Ureter (tissue), 1 donor: ENCODE measurements at places on chromosomes 4 and X.

DNA sequence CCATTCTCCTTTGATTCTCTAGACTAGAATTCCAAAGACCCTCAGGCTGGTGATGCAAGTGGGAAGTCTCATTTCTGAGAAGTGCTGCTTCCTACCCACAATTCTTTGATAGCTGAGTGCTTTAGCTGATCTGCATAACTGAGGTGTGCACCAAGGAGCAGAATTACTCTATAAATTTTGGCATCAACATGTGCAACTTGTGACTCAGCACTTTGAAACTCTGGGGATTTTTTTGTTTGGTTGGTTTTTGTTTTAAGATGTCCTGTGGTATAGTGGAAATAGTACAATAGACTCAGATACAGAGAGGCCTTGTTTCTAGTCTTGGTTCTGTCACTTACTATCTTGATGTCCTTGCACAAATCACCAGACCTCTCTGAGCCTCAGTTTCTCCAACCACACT, 148.4 kb downstream of the AR start:
- no peak for DNase-seq

GRCh38 chr4:4869731-4870571, 10.5 kb downstream of the MSX1 start:
- no peak for DNase-seq

DNA sequence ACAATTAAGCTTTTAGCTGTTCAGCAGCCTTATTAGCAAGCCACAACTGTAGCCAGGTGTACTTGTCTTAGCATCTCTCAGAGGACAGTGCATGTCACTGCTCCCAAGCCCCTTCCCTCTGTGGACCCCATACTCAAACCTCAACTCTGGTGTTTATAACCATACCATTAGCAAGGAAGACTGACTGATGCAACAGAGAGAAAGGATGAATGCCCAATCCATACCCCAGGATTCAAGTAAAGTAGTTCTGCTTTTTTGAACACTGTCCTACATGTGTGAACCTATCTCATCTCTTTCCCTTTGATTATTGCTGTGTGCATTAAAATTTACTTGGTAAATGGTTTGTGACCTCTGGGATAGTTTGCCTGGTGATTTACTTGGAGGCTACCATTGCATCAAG, 22.8 kb upstream of the CYBB start:
- no peak for DNase-seq

- DNase-seq = no peak
These were observed 196.7 kb upstream of the PSAPL1 start for GRCh38 chr4:7631288-7632014.

DNA sequence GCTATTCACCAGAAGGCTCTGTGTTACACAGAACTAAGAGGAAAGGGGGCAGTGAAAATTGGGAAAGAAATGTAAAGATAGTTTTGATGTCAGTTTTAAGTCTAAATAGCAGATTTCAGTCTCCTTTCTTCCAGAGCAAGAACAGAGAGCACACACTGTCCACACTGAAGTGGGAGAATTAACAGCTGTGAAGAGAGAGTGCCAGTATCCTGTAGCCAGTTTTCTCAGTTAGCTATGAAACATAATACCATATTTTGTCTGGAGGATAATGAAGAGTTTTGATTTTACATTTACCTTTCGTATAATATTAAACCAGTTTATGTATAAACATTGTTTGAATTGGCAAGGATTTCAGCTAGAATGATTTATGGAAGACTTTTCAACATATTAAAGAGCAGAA, 35.1 kb downstream of the FBXO8 start:
- DNase-seq = no peak

- peak; percentile 51 for DNase-seq
These were observed 96.8 kb downstream of the PDLIM5 start for GRCh38 chr4:94548571-94548970.

GRCh38 chrX:153821066-153821465, 9.3 kb downstream of the PDZD4 start:
- DNase-seq = no peak

DNA sequence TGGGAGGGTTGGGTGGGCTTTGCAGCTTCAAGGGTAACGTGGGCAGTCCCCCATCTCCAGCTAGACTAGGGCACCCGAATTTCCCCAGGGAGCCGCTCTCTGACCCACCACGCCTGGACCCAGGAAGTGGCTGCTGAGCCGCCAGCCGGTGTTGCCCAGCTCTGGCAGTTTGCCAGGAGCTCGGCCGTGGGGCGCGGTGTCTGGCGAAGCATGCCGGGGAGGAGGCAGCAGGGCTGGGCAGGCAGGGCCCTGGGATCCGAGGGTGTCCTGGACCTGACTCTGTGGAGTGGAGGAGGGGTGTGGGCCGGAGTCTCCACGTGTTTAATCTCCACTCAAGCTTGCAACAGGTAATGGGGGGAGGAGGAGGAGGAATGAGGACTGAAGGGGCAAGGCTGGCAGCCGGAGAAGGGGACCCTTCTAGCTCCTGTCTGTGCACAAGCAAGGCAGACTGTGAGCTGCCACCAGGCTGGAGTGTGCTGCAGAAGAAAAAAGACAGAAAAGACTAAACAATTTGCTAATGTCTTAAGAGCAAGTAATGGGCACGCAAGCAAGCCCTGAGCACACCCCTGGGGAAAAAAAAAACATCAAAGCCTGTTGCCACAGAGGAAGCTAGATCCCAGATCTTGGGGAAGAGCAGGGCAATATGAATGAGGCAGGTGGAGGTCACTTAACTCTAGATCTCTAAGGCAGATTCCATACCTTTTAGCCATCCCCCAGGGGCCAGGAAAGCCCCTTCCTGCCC, 2.4 kb downstream of the LONRF3 start:
- DNase-seq = peak; percentile 74

GRCh38 chr4:54139332-54139731, 39.4 kb downstream of the GSX2 start:
- DNase-seq = no peak

- no peak for DNase-seq
These were observed 1.9 kb upstream of the SEPTIN6 start for GRCh38 chrX:119694601-119695534.
